ENCODE measurements at places on chromosomes 2 and 18.

- no peak for DNase-seq
Observed at GRCh38 chr2:118807668-118808428, 39.6 kb downstream of the EN1 start.

GRCh38 chr2:196328088-196328680, 156.8 kb upstream of the STK17B start:
- no peak for DNase-seq

- DNase-seq, result no peak
Observed at GRCh38 chr2:38074058-38074763, 1.7 kb downstream of the CYP1B1 start.

DNA sequence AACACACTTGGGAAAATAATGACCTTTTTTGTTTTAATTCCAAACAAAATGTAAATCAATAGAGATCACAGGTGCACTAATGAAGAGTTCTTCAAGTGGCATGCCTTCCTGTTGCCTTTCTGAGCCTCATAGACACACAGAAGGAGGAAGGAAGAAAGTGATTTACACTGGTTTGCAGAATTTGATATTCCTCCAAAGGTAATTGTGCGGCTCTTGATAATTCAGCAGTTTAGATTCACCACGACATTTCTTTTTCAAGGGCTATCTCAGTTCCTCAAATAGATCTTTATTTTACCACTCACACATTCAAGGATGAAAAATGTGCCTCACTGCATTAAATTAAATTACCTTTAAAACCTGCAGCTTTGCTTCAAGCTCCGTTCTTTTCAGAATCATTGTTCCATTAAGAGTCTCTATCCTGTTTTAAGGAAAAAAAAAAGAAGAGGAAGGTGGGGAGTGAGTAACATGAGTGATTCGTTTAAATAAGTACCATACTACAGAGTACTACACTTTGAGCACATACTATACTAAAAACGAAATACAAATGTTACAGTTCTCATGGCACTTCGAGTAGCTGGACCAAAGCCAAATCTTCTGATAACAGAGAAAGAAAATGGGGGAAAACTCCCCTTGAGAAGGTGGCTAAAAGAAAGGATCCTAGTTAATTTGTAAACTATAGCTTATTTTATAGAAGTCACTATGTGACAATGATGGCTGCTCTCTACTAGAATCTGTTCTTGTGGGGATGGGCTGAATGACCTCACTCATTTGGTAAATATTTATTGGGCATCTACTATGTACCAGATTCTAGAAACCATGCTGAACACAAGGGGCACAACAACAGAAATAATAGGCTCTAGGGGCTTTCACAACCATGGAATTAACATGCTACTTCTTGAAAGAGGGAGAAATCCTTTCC, 16.6 kb downstream of the CYTIP start:
- DNase-seq, result no peak

GRCh38 chr18:21933931-21934765, 193.6 kb downstream of the MIB1 start:
- DNase-seq, result no peak

DNA sequence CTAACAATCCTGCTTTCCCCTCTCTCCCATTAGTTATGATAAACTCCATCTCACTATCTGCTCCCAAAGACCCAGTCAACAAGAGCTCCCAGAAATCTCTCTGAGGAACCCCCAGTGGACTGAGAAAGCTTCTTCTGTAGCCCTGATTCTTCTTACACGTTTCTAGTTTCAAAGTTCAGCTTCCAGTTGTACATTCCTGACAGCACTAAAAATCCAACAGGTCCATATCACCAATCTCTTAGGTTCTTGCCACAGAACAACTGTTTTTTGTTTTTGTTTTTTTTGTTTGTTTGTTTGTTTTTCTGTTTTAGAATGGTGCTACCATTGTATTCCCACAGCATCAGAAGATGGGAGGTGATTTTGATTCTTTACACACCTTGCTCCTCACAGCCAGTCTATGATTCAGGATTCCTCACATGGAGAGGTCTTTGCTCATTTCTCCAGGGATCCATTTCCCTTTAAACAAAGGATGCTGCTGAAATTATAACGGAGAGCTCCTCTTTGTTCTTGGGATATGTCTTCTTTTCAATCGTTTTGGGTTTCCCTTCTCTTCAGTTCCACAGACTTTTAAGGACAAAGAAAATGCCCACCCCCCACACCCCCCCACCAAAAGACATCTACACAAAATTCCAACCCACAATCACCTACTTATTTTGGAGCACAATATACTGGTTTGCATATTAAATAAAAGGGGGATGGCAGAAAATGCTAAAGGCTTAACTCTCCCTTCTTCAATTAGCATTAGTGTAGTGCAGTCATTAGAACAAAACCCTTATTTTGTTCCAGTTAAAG, 56.0 kb upstream of the COBLL1 start:
- DNase-seq, result no peak

DNA sequence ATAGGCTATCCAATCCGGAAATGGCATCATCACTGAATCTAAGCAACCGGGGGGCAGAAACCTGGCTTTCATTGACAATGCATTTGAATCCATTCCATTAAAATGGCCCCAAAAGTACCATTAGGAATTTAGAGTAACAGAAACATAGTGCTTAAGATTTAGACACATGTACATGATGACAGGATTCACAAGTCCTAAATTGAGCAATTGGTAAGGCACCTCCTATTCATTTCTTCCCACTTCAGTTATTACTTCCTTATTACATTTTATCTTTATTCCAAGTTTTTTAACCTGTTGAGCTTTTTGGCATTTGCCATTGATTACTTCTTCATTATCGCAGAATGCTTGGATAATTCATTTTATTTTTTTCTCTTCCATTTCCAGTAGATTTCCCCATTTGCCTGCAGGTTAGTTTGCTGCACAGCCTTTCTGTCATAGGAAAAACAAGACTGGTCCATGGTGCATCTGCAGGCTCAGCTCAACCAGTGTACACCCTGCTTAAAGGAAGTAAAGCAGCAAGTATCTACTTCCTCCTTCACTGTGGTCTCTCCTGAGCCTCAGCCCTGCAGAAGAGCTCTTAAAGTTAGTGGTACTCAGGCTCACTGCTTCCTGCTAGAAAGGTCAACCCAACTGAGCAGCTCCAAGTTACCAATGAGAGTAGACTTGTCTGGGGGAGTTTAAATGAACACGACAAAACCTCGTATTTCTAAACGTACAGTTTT, 89.2 kb downstream of the DOCK10 start:
- no peak for DNase-seq

DNA sequence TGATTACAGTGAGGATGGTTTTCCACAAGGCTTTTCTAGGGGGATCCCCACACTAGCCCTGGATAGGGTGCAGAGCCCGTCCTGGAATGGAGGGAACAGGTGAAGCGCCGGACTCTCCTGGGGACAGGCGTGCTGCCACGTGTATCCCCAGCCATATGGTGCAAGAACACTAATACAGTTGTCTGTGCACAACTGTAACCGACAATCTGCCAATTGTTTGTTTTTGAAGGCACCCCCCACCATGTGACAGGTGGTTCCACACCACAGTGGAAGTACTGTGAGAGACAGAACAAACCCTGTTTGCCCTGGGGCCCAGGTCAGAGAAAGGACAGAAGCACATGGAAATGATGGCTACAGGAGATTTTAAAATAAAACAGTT, 52.9 kb downstream of the MYCN start:
- no peak for DNase-seq

DNA sequence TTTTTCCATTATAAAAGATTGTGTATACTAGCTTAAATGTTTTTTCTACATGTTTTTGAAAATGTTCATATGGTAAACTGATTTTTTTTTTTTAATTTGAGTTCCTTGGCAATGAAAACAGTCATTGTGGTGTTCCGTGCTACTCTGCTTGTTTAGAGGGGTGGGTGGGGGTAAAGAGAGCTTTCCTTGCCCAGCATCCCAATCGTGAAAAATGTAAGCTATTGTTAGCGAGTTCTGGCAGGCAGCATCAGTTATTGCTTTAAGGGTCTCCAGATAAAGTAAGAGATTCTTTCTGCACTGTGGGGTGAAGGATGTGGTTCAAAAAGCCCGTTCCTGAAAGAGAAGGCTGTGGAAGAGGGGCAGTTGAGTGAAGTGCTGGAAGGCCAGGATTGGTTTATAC, 118.4 kb downstream of the TANC1 start:
- no peak for DNase-seq

Measured in astrocyte of the cerebellum (primary cell).